Activated naive CD8-positive, alpha-beta T cell treated with anti-CD3 and anti-CD28 coated beads for 36 hours (primary cell): ENCODE measurements at places on chromosomes 5 and 9.

GRCh38 chr5:130138406-130139045, 234.3 kb downstream of the CHSY3 start:
- H3K4me3 ChIP-seq = no peak overlapping the region
- no peaks in the 10 kb centered on the region for H3K4me1 ChIP-seq
- H3K27ac ChIP-seq = no peak overlapping the region
- H3K36me3 ChIP-seq = no peaks in the 10 kb centered on the region

DNA sequence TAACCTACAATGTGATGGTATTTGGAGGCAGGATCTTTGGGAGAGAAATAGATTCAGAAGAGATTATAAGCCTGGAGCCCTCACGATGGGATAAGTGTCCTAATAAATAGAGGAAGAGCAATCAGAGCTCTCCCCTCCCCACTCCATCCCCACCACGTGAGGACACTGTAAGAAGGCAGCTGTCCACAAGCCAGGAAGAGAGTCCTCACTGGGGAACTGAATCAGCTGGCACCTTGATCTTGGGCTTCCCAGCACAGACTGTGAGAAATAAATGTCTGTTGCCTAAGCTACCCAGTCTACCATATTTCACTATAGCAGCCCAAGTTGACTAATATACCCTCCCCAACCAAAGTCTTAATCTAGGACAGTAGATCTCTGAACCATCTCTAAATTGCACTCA, 118.1 kb downstream of the SUSD1 start:
- H3K27me3 ChIP-seq = no peaks in the 10 kb centered on the region
- H3K27ac ChIP-seq = no peak overlapping the region
- H3K4me1 ChIP-seq = peaks cover 19% of the 10 kb centered on the region
- H3K4me3 ChIP-seq = no peak overlapping the region

GRCh38 chr9:98807070-98807813, at the start of gene GALNT12:
GALNT12 (plus strand) TSS chr9:98807670; CDS start chr9:98807699, 29 bp downstream.
- peaks cover 3% of the 10 kb centered on the region for H3K36me3 ChIP-seq
- H3K27ac ChIP-seq = peak within 1 kb of the TSS; percentile 64
- H3K27me3 ChIP-seq = peaks cover 10% of the 10 kb centered on the region
- peak within 1 kb of the TSS; percentile 87 for H3K4me3 ChIP-seq
- peak; percentile 75 for DNase-seq

DNA sequence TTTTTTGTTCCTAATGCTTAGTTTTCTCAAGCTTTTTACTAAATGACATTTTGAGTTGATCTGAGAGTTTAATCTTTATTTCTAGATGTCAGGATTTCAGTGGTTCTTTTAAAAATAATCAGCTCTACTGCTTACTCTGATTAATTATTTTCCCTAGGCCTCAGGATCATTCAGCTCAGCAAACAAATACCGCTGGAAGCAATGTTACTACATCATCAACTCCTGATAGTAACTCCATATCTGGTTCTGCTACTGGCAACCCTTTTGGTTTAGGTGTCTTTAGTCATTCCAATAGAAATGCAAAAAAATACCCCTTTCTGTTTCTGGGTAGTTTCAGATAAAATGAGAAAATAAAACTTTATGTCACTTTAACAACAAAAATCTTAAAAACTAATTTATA, 5.6 kb upstream of the IDNK start:
- no peak overlapping the region for H3K27ac ChIP-seq
- H3K4me3 ChIP-seq = no peak overlapping the region
- peaks cover 3% of the 10 kb centered on the region for H3K4me1 ChIP-seq
- no peaks in the 10 kb centered on the region for H3K36me3 ChIP-seq
- DNase-seq = no peak

DNA sequence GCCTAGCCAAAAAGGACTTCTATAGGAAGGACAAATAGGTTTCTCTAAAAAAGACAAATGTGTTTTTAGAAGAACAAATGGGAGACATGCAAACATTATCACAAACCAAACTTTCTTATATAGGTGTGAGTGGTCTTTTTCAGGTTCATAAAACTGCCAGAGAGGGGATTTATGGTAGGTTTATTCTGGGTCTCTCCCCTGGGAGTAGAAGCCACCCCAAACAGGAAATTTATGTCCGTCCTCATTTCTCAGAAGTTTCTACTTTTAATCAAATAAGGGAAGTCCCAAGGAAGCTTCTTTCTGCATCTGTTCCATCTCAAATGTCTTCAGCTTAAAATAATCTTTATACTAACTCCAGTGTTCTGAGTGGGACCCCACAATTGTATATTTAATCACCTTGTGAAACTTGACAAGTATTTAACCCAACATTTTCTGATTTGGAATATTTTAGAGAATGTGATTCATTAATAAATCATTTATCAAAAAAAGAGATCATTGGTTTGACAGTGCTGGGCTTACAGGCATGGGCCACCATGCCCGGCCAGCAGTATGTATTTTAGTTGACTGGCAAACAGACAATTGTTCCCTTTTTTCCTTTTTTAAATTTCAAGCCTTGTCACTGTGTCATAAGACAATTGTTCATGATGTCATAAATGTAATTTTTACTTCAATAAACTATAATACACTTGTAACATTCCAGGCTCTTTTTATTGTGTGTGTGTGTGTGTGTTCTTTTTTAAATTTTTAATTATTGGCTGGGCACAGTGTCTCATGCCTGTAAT, 44.6 kb upstream of the GLDC start:
- H3K27ac ChIP-seq = no peak overlapping the region
- H3K27me3 ChIP-seq = no peaks in the 10 kb centered on the region
- no peak overlapping the region for H3K4me3 ChIP-seq
- H3K4me1 ChIP-seq = peaks cover 3% of the 10 kb centered on the region
- no peak for DNase-seq

DNA sequence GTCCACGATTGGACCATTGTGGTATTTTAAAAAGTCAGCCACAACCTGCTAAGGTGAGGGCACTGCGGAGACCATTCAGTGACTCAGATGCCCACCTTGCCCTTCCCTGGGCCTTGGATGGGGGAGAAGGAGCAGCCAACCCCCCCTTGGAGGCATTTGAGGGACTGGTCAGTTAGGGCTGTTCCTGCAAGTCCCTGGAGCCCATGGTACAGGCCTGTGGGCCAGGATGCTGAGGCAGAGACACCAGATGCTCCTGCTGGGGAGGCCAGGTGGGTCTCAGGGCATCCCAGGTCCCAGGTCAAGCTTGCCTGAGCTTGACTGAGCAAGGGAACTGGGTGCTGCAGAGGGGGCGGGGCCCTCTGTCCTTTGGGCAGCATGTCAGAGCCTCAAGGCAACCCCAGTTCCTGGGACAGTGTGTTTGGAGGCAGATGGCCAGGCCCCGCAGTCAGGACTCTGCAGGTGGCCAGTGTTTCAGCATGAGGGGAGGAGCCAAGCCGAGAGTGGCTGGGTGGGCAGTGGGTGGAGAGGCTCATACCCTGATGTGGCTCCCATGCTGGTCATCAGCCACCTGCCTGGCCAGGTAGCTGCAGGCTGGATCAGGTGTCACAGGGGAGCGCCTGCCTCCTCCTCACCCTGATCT, 27.5 kb downstream of the SLC6A3 start:
- no peaks in the 10 kb centered on the region for H3K36me3 ChIP-seq
- no peaks in the 10 kb centered on the region for H3K4me1 ChIP-seq
- no peak overlapping the region for H3K27ac ChIP-seq
- H3K4me3 ChIP-seq = no peak overlapping the region
- no peak for DNase-seq
